Activated CD4-positive, CD25-positive, alpha-beta regulatory T cell treated with anti-CD3 and anti-CD28 coated beads, Interleukin-2, amount 50 U/mL, for 72 hours (primary cell): ENCODE measurements at places on chromosomes 11 and 22.

DNA sequence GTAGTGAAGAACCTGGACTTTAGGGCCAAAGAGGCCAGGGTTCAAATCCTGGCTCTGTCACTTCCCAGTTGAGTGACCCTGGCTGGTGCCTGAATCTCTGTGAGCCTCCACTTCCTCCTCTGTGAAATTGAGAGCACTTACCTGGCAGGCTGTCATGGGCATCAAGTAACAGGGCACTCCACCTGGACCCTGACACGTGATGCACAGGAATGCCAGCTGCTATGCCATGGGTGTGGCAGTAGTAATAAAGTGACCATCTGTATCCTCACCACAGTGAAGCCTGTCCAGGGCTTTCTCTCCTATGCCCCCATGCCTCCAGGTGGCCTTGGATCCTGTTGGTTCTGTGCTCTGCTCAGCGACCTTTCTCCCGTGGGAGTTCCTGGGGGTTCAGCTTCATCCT, 29.8 kb upstream of the PPP6R3 start:
- DNase-seq: no peak

- DNase-seq: no peak
These were observed 99.4 kb downstream of the AASDHPPT start for GRCh38 chr11:106176817-106177216.

GRCh38 chr11:32586576-32587190, 3.1 kb downstream of the EIF3M start:
- DNase-seq: no peak

DNA sequence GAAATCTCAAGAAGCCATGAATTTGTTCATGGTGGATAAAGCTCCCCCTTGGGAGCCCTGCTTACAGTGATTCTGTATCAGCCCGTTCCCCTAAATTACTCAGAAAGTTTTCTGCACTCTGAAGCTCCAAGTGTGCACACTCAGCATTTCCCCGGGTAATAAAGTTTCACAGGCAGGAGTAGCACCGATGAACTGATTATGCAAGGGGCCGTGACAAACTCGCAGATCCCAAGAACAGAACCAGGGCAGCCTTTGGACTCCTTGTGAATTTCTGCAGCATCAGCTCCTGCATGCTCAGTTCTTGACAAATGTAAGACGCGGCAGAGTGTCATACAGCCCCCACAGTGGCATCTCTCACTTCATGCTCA, 73.5 kb downstream of the COMMD9 start:
- no peak for DNase-seq

- DNase-seq: no peak
These were observed 30.6 kb downstream of the SHANK2 start for GRCh38 chr11:71221821-71222220.

DNA sequence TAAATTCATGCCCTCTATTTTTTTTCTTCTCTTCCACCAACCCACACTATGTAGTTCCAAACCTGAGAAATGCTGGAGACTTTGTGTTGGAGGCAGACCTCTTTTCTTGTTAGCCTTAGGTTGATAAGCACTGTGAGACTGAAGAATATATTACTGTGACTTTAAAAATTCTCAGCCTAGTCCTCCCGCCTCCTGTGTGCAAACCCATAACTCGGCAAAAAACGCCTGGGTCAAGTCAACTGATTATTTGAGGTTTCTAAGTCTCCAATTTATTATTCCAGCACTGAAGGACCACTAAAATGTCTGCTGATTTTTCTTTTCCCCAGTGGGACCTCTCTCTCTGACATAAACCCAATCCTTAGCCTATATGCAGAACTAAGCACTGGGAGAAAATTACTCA, 1946.0 kb upstream of the RAG2 start:
- DNase-seq: no peak

DNA sequence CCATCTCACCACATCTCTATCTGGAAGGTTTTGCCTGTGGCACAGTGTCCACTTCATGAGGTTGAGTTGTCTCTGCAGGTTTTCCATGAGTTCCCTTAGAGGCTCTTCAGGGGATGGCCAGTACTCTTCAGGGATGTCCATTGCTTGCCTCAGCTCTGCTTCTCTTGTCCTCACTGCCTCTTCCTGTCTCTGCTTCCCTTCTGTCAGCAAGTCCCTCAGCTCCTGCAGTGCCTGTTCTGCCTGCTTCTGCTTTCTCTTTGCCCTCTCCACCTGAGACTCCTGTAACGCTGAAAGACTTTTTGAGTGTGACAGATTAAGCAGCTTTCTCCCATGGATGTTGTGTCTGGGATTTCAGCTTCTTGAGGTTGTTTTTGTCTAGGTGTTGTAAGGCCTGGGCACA, 38.2 kb upstream of the MRPL17 start:
- DNase-seq: no peak

DNA sequence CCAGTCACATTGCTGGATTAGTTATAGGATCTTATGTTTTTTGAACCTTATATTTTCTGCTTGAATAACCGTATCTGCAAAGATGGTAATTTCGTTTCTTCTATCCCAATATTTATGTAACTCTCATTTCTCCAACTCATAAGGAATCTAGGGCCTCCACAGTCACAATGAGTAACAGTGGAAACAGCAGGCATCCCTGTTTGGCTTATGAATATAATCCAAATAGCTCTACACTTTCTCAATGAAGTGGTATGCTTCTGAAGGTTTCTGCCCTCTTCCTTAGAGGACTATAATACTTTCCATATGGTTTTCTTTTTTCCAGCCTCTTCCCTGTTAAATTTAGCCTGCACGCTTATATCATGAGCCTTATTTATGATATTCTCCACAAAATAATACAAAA, 16.5 kb downstream of the ATP6V1E1 start:
- DNase-seq: no peak

DNA sequence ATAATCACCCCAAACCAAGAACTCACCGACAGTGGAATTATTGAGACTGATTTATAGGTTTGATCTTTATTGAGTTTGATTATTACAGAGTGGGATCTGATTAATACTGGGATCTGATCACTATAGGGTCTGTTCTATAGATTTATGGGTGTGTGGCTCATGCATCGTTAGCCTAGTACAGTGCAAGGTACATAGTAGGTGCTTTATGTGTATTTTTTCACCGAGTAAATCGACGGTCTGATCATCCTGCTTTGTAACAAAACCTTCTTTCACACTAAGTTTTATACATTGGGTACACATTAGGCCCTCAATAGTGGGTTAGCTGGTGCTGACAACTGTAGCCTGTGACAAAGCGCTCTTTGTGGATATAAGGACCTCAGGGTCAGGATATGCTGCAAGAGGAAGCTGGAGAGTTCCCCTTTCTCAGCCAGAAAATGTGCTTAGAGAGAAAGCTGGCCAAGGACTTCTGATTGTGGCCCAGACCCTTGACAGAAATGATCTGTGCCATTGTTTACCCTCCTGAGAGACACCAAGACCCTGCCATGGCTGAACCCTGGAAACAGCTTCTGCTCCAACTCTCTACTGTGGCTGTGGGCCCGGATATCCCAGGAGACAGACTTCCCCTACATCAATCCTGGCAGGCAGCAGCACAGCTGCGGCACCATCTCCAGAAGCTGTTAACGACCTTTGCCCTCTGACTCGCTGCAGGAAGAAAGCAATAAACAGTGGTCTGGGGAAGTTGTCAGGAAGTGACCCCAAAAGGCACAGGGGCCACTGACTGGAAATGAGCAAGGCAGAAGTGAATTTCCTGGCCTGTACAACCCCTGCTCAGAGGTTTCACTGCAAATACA, 16.1 kb upstream of the TPP1 start:
- DNase-seq: peak; percentile 22

DNA sequence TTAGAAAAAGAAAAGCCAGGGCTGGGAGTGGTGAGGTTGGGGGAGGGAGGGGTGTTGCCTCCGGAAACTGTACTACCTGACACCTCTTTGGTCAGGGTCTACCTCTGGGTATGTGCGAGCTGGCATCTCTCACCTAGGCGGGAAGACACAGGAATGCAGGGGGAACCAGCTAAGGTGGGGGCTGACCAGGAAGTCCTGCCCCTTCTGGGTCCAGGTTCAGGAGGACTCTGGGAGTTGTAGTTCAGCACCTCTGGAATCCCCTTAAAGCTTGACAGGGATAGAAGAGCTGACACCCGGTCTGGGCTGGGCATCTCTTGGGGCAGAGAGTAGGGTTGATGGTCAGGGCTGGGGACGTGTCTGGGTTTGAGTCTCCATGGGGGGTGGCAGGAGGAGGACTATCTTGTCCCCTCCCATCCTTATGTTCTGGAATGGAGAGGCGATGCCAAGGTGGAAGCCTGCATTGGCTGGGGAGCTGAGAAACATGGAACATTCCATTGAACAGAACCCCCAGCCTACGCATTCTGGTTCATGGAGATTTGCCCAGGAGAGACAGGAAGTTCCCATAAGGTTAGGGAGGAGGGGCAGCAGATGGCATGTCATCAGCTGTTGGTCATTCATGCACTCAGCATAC, 2.1 kb upstream of the KIAA1671 start:
- no peak for DNase-seq

DNA sequence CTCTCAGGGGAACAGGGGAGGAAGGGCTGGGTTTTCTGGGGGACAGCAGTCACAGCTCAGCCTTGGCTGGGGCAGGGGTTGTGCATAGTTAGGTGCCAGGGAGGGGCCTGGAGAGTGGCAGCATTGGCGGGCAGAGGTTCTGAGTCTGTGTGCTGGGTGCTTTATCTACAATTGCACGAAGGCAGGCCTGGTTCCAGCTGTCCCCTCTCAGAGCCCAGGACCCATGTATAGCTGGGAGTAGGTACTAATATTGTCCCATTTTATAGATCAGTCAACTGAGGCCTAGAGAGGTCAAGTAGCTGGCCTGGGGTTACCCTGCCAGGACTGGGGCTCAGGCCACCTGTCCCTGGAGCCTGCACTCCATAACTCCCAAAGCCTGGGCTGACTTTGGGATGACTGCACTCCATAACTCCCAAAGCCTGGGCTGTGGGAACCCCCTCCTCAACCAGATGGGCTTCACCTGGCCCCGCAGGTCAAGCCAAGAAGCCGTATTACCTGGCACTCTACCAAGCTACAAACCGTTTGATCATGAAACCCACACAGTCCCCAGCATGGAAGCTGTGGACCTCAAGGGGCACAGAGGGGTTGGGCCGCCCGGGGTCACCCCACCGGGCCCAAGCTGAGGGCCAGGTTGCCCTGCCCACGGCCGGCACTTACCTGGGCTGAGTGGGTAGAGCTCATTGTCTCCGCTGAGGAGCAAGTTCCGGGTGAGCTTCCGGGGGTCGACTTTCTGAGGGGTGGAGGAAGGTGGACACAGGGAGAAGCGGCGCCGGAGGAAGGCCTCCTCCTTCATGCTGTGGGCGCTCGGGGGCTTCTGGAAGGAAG, 36.5 kb downstream of the OSBPL5 start:
- DNase-seq: no peak

DNA sequence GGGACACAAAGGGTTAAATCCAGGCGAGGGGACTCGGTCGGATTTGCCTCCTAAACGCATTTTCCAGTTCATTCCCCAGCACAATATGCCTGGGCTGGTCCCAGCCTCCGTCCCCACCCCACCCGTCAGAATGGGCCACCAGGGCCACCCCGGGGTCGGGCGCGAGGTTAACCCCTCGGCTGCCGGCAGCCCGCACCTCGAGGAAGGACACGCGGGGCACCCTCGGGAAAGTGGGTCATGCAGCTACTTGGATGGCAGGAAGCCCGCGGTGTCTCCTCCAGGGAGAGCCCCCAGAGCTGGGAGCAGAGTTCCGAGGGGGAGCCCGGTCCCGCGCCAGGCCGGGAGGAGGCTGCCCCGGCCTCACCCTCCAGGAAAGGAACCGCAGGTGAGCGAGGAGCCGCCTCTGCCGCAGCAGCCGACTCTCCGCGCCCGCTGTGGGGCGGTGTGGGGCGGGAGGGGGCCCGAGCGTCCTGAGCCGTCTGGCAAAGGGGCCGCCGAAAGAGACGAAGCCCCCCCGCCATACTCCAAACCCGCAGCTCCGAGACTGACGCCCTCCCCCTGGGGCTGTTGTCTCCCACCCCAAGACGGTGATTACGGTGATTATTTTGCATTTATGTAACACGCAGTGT, 1.4 kb downstream of the NECTIN1 start:
- no peak for DNase-seq

DNA sequence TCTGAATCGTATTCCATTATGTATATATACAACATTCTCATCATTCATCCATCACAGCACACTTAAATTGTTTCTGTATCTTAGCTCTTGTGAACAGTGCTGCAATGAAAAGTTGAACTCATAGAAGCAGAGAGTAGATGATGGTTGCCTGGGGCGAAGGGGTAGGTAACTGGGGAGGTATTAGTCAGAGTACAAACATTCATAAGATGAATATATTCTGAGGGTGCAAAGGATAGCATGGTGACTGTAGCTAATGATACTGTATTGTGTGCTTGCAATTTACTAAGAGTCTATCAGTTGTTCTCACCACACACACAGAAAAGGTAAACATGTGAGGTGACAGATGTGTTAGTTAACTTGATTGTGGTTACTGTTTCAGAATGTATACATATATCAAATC, 12.6 kb upstream of the RFPL2 start:
- no peak for DNase-seq

- no peak for DNase-seq
These were observed 160.9 kb downstream of the IGLL1 start for GRCh38 chr22:23419171-23419570.

DNA sequence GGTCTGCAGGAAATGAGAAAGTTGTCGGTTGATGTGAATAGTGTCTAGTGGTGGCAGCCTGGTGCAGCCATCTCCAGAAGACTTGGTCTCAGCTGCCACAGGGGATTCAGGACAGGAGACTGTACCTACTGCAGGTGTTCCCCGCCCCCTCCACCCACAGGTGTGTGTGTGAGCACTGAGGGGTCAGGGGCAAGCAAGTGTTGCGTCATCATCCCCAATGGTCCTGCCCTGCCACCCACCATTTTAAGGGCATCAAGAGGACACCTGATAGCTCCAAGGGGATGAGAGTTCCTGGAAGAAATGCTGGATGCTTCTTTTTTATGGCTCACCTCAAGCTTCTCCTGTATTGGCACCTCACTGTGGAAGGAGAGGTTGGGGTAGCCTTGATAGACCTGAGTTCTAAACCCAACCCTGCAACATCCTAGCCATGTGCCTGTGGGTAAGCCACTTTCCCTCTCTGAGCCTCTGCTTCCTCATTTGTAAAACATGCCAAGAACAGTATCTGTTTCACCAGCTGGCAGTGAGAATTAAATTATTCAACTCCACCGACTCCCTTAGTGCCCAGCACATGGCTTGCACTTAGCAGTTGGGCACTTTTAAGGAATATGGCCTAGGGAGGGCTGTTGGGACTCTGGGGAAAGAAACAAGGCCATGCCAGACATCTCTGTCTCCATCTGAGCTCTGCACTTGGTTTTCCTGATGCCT, 6.1 kb downstream of the C11orf91 start:
- DNase-seq: no peak

- no peak for DNase-seq
These were observed 71.3 kb upstream of the GRIA4 start for GRCh38 chr11:105538588-105538987.
